ENCODE measurements at places on chromosomes 3 and 15.
A peak's percentile ranks its signal among the peaks of the same experiment; 100 is the strongest.

DNA sequence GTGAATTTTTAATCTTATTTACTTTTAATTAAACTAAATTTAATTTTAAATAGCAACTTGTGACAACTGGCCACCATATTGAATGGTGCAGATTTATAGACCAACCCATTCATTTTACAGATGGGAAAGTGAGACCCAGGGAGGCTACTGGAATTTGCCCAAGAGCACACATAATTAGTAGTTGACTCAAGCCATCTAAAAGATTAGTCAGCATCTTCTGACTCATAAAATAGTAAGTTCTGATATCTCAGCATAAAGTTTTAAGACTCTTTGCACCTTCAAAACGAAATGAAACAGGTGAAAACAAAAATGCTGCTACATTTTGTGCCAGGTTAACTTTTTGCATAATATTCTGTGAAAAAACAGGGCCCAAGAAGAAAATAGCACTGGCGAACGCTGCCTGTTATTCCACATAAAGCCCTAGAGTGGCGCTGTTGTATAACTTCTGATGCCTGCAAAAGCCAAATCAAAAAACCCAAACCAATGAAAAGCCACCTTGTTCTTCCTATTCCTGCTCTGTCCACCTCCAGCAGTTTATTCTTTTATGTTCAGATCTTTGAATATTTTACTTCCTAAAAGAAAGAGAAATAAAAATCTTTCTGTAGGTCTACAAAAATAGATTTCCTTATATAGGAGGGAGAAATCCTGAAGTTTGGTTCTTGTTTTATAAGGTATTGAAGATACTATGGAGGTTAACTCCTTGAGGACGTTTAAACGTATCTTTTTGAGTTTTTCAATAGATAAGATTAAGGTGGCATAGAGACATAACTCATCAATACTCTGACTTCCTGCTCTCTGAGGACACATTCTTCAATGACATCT, 62.8 kb downstream of the OTOL1 start:
- DNase-seq = peak; percentile 61

DNA sequence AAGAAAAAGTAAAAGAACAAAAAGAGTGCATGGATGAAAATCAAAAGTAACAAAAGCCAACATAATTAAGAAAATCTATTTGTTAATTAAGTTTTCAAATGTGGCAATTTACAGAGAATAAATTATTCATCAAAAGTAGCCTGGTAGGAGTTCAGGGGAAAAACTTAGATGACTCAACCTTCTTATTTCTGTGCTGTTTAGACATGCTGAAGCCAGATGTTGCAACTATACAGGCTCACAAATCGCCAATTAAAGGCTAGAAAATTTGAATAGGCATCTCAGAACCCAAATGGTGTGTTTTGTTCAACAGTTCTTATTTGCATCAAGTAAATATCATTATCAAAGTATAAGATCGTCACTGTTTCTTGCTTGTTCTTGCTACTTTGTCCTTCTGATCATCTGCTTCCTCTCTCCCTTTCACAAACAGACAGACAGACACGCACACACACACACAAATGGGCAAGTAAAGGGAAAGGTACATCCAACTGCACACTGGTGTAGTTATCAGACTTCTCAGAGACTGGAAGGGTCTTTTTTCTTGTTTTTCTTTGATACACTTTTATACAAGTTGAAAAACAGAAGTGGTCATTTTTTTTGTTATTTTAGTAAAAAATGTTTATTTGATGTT, 572.2 kb downstream of the MECOM start:
- DNase-seq = no peak

DNA sequence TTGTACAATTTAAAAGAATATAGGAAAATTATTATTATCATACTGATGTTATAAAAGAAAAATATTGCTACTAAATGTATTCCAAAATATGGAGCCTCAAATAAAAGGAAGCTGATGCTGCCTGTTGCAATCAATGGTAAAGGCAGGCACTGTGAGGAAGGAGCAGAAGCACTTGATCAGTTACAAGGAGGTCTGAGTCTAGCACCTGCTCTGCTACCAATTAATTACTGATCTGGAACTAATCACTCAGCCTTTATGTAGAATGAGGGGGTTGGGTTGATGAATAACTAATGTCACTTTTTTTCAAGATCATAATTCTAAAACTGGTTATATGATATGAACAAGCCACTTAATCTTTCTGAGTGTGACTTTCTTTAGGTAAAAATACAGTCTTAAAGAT, 5.5 kb downstream of the ADGRG7 start:
- DNase-seq = no peak

- DNase-seq = no peak
Observed at GRCh38 chr15:101120987-101121386, 130.9 kb downstream of the CHSY1 start.

- no peak for DNase-seq
Observed at GRCh38 chr3:116176974-116177555, 268.2 kb downstream of the LSAMP start.

- DNase-seq = no peak
Observed at GRCh38 chr3:68880632-68881031, 51.7 kb downstream of the TAFA4 start.

GRCh38 chr3:56787258-56787775, 14.4 kb downstream of the ARHGEF3 start:
- DNase-seq = no peak

All from hippocampal formation (tissue), 2 donors.